ENCODE measurements at places on chromosomes 5 and 9. TPM values are rescaled to one million over a fixed set of nuclear protein-coding genes. Genes with fewer than 3 reads are reported as not detected.
A peak's percentile ranks its signal among the peaks of the same experiment; 100 is the strongest.

DNA sequence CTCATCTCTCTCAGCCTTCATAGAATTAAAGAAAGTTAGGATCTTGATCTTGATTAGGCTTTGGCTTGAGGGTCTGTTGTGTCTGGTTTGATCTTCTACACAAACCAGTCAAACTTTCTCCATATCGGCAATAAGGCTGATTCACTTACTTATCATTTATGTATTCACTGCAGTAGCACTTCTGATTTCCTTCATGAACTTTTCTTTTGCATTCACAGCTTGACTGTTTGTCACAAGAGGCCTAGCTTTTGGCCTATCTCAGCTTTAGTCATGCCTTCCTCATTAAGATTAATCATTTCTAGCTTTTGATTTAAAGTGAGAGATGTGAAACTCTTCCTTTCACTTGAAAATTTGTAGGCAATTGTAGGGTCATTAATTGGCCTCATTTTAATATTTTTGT, 62.8 kb downstream of the SH3RF2 start:
- no peaks in the 10 kb centered on the region for H3K4me1 ChIP-seq
- H3K4me3 ChIP-seq: no peak overlapping the region
- no peak overlapping the region for H3K27ac ChIP-seq
- no peak for DNase-seq
- no peaks in the 10 kb centered on the region for H3K36me3 ChIP-seq

DNA sequence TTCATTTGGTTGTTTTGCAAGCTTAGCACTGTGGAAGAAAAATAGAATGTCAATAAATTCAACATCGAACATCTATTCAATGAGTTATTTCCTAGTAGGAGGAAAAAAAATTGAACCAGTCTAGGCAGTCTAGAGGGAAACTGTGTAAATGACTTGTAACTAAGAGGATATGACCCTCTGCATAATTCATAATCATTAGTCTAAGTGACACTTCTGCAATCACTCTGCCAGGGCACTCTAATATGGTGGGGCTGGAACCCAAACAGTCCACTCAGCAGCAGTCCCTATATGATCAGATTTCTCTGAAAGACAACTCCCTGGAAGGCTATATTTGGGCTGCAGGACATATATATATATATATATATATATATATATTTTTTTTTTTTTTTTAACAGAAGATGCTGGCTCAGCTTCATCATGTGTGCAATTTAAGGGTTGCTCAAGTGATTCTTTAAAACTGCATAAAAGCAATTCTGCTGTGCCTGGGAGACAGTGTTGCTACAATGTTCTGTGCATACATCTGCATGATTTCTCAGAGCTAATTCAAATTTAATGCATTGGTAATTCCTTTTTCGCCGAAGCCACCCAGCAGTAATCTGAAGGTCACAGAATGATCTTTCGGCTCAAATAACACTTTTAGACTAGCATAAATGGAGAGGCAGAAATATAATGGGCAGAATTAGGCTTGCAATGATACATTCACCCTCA, 482.1 kb upstream of the ZNF608 start:
- no peaks in the 10 kb centered on the region for H3K27me3 ChIP-seq
- no peak for DNase-seq
- H3K4me3 ChIP-seq: no peak overlapping the region
- no peaks in the 10 kb centered on the region for H3K4me1 ChIP-seq
- no peaks in the 10 kb centered on the region for H3K36me3 ChIP-seq
- H3K27ac ChIP-seq: no peak overlapping the region

DNA sequence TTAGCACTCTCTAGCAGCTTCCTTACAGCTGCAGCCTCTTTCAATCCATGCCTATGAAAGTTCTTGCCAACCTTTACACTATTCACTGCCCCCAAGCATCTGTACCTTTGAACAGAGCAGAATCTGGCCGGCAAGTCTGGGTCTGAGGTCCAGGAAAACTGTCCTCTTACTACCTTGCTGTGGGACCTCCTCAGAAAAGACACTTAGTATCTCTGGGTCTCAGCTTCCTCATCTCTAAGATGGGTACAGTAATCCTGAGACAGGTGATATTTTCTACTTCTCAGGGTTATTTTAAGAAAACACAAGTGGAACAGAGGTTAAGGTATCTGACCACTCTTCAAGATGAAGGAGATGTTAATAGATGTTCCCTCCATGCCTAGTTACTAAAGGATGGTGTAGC, 120.2 kb downstream of the EGFLAM start:
- peak; percentile 23 for DNase-seq
- no peaks in the 10 kb centered on the region for H3K36me3 ChIP-seq
- H3K4me3 ChIP-seq: no peak overlapping the region
- no peak overlapping the region for H3K27ac ChIP-seq
- no peaks in the 10 kb centered on the region for H3K27me3 ChIP-seq

- H3K27me3 ChIP-seq: no peaks in the 10 kb centered on the region
- peaks cover 73% of the 10 kb centered on the region for H3K36me3 ChIP-seq
- no peak overlapping the region for H3K4me3 ChIP-seq
- H3K27ac ChIP-seq: no peak overlapping the region
- DNase-seq: no peak
Measured at GRCh38 chr9:124537926-124538325, 30.7 kb upstream of the NR5A1 start.

GRCh38 chr9:35842020-35842745, 13.2 kb downstream of the TMEM8B start:
- H3K4me1 ChIP-seq: peaks cover 11% of the 10 kb centered on the region
- H3K27ac ChIP-seq: no peak overlapping the region
- H3K4me3 ChIP-seq: no peak overlapping the region
- H3K36me3 ChIP-seq: no peaks in the 10 kb centered on the region
- no peak for DNase-seq

DNA sequence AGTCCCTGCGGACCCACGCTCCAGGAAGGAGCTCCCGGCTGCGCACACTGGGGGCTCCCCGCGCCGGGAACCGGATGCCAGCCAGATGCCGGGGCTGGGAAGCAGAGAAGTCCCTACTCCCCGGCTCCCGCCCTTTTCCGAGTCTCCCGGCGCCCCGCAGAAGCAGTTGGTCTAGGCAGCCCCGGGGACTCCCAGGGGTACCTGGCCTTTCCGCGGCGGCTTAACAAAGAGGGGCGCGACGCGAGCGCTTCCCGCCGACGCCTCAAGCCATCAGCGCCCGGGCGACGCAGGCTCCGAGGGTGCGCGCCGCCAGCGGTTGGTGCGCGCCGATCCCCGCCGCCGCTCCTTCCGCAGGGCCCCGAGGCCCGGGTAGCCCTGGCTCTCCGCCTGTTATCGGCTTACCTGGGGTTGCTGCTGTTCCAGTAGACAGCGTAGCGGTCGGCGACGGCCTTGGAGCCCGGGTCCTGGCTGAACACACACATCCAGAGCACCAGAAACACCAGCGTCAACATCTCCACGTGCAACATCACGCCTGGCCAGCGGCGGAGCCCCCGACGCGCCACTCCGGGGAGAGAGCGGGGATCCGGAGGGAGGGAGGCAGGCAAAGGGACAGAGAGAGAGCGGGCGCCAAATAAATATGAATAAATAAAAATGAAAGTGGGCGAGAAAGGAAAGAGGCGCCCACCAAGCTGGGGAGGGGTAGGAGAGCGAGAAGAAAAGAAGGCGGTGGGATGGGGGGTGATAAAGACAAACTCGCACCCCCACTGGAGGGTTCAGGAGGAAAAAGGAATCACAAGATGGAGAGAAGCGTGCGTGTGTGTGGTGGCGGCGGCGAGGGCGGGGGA, 428 bp downstream of the EFNA5 start:
- no peaks in the 10 kb centered on the region for H3K36me3 ChIP-seq
- no peak overlapping the region for H3K27ac ChIP-seq
- peaks cover 10% of the 10 kb centered on the region for H3K4me1 ChIP-seq
- no peaks in the 10 kb centered on the region for H3K27me3 ChIP-seq

GRCh38 chr9:120899490-120900068, 22.6 kb upstream of the PHF19 start:
- no peak overlapping the region for H3K4me3 ChIP-seq
- H3K36me3 ChIP-seq: no peaks in the 10 kb centered on the region

DNA sequence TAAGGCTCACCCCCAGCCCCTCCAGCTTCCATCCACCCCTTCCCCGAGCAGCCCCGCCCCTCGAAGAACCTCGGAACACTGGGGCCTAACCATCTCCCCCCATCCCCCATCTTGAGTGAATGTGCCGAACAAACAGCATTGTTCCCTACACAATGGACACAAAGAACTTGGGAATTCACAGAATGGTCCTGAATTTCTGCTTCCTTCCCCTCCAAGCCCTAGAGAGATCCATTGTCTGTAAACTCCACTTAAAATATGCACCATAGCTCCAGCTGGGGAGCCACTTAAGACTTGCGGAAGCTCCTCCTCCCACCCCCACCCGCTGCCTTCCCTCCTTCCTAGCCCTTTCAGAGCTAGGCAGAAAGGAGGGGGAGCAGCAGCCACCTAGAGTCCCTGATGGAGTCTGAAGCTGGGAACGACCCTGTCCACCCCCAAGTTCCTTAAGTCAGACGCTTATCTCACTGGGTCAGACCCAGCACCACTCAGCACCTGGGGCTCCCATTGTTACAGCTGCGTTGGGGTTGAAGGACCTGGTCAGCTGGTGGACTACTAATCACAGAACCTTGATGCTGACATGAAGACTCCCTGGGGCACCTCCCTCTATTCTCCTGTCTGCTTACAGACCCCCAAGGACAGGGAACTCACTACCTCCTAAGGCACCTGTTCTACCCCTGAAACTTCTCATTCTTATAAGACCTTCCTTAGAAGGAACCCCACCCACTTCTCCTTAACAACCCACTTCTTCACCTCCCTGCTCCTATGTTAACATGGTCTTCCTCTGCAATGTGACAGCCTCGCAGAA, 61.4 kb downstream of the PCDH1 start:
- no peaks in the 10 kb centered on the region for H3K36me3 ChIP-seq
- peak; percentile 48 for DNase-seq
- H3K27ac ChIP-seq: no peak overlapping the region
- H3K4me3 ChIP-seq: no peak overlapping the region

The GKAP1 gene
- polyA plus RNA-seq: 2.9 TPM

The C6 gene
- not detected for polyA plus RNA-seq

The TRAF2 gene
- 33.6 TPM for polyA plus RNA-seq

The ANKRD18A gene
- not detected for polyA plus RNA-seq

The ANKH gene
- 7.2 TPM for polyA plus RNA-seq
